ENCODE measurements at places on chromosomes 2 and 18. TPM values are rescaled to one million over a fixed set of nuclear protein-coding genes. Genes with fewer than 3 reads are reported as not detected.

The LGALSL gene
- total RNA-seq = 5.9 TPM

The ANKRD62 gene
- total RNA-seq = not detected

The TMEM198 gene
- not detected for total RNA-seq

The GAL3ST2 gene
- not detected for total RNA-seq

The CDCA7 gene
- total RNA-seq = 8.5 TPM

The NOL4 gene
- 0.29 TPM for total RNA-seq

The DUSP11 gene
- total RNA-seq = 31.4 TPM

The CHPF gene
- total RNA-seq = 2.0 TPM

The SULT6B1 gene
- not detected for total RNA-seq

The KCNF1 gene
- 1.3 TPM for total RNA-seq

The AGXT gene
- total RNA-seq = not detected

The CHST9 gene
- not detected for total RNA-seq

The GPR75 gene
- total RNA-seq = 3.9 TPM

The ARHGEF4 gene
- total RNA-seq = under 0.01 TPM

The TBR1 gene
- 0.10 TPM for total RNA-seq

The RIT2 gene
- not detected for total RNA-seq
